ENCODE measurements at places on chromosomes 16 and 17.

DNA sequence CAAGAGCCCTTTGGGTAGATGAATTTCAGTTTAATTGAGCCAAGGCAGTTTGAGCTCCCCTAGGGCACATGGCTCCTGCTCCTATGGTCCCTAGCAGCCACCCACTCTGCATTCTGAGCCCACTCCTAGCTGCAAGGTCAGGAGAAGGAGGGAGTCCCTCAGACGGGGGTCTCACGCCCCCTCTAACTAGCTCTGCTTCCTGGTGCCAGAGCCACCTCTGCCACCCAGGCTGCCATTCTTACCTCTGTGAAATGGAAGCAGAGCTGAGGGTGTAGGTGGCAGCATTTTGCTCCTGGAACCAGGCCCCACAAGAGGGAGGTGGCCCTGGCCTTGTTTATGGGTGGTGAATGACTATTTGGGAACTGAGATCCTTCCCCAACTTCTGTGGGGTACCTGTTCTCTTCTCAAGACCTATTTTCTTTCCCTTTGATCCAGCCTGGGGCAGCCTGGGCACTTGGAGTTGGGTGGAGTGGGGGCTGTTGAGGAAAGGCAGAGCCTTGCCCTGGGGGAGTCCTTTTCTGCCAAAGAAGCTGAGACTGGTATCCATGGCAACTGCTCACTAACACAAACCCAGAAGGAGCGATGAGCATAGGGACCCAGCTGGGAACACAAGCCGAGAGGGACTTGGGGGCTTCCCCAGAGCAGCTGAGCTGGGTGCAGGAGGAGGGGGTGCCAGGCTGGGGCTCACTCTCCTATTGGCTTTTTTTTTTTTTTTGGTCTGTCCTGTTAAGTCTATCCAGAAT is 4.8 kb downstream of the SPNS2 start:
- DNase-seq = no peak

DNA sequence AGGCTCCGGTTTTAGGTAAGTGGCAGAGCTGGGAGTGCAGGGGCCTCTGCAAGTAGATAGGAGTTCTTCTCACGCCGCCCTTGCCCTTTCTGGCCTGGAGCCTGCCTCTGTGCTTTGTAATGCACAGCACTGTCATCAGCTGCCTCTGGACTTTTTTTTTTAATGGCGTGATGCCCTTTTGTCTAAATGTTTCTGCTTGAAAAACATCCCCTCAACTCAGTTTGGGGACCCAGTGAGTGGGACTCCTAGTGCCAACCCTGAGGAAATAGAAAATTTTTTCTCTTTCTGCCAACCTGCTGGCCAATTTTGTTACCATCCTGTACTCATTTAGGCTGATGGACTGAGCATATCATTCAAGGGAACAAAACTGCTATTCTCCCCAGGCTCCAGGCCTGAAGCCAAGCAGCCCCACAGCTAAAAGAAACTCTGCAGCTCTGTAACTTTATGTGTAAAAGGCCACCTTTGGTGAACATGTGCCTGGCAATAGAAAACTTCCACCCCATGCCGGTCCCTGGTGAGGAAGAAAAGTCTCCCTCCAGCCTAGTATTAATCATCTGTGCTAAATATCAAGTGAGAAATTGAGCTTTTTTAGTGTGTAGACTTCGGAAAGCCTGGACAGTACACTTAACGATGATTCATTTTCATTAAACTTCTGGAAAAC is 22.5 kb downstream of the SLC6A2 start:
- DNase-seq = no peak

DNA sequence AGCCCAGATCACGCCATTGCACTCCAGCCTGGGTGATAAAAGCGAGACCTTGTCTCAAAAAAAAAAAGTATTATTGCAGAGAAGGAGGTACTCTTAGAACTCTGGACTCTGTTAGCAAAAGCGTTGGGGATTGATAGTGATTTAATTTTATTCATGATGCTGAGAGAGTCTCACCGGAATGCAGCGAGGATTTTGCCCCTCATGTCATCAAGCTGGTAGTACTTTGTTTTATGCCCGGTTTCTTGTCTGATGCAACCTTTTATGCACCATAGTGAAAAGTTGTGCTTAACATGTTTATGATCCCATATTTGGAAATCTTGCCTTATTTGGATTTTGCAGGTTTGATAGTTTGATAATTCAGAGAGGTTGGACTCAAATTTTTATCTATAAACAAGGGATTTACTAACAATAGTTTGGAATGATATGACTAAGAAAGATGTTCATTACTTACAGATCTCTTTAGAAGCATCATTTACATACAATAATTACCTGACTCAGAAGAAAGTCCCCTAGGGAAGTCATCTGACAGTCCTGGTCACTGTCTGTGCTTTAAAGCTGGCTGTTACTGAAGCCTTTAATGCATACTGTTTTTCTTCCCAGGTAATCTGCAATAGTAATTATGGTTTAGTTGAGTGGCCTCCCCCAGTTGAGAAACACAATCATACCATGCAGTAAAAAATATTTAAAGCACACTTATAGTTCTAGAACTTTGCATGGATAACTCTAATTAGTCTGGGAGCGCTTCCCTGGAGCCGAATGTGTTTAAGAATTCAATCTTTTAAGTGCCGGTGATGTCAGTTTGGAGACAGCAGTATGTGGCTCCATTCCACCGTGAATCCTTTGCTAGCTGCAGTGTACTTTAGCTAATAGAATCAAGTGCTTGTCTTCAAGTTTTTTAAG is 120.9 kb downstream of the PRKCA start:
- no peak for DNase-seq

DNA sequence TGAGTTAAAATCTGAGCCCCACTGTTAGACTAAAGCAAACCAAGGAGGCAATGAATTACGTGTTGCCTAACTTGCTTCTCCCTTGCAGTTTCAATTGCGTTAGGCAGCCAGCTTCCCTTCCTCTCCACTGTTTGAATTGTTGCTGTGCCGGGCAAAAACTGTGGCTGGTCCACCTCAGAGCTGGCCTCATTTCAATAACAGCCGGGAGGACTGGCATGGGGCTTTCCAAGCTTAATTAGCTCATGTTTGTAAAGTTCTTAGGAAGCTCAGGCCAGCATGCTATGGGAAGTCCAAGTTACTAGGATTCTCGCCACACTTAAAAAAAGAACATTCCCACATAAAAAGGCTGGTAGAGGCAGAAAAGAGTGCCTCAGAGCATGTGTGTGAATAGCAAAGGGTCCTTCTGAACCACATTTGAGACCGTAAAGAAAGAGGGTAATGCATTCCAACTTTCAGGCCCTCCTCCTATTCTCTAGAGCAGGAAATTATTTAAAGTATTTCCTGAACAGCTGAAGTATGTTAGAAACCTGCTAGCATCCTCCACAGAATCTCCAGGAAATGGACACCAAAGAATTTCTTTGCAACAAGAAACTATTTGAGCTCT is 79.0 kb upstream of the SMURF2 start:
- no peak for DNase-seq

GRCh38 chr17:65064452-65065019 is 8.0 kb upstream of the GNA13 start:
- DNase-seq = no peak

DNA sequence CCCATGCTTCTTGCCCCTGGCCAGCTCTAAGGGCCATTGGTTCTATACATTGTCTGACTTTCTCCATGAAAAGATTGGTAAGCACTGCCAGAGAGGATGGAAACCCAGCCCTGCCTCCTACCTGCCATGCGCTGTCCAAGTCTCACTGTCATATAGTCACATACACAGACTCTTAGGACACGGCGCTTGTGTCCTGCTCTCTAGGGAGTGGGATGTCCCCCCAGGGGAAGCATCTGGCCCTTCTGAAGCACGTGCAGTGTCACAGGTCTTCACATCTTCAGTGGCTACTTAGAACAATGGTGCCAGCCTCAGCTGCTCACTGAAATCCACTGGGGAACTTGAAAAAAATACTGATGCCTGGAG is 38.7 kb downstream of the MYO18A start:
- DNase-seq = no peak
